ENCODE measurements at places on chromosomes 7 and 10.

DNA sequence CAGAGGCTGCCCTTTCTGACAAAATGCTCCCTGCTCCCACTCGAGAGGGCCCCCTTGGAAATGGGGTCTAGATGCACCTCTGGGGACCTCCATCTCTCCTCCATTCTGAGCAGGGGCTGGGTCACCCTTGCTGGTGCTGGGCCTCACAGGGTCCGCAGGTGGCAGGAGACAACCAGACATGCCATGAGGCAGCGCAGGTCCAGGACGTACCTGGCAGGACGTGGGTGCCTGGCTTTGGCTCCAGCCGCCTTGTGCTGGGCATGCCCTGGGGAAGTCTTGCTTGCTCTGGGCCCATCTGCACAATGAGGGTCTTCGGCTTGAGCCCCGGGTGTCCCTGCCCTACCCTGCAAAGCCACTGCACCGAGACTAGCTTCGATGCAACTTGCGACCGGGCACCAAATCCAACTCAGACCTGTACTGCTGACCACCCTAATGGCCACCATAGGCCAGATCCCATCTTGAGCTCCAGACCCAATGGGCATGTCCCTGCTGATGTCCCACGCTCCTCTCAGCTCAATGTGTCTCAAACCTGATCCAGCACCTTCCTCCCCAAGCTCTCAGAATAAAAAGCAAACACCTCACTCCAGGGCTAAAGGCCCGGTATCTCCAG lies 107.0 kb downstream of the FAM53B start:
- no peak for DNase-seq

DNA sequence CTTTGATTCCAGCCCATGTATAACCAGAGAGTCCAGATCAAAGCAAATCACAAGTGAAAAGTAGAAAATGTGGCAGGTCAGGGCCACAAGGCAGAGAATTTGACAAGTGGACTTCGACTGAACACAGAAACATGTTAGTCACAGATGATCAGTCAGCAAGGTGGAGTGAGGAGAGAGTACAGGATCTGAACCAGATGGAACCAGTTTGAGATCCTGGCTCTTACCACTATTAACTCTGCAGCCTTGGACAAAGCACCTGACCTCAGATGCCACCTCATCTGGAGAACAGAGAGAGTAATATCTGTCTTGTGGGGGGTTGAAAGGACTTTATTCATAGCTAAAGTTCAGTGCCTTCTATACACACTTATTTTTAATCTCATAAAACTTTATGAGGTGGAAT lies 4.4 kb downstream of the MRLN start:
- no peak for DNase-seq

DNA sequence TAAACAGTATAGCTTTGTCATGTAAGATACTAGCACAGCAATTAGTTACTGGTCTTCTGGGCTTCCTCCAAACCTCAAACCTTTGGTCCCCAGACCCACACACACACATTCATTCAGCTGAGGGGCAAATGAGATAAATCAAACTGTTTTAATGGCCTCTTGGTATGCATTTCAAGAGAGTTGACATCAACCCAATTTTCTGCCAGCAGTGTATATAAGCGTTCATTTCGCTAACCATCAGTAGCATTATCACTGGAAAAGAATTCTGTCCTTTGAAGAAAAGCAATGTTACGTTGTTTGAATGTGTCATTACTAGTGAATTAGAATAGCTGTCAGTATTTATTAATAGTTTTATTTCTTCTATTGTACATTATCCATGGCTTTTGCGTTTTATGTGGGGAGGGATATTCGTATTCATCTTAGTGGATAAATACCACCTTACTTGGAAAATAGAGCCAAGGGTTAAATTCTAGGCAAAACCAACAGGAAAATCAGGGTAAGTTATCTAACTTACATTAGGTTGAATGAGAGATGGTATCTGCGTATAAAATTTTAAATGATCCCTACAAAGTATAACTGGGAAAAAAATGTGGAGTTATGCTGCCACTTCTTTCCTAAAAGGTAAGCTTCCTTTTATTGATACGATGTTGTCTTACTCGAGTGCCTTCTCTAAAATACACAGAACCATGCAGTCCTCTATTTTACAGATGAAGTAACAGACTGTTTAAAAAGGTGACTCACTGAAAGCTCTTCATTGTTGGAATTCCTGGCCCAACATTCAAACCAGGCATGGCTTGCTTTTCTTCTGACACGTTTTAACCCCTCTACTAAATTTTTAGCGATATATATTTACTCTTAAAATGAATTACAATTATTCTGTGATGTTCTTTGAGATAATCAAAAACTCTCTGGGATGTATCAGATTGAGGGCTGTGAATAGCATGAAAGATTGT lies 2.0 kb upstream of the ZMYND11 start:
- DNase-seq: peak; percentile 88

- no peak for DNase-seq
Measured at GRCh38 chr10:112802411-112803022, 147.5 kb upstream of the TCF7L2 start.

DNA sequence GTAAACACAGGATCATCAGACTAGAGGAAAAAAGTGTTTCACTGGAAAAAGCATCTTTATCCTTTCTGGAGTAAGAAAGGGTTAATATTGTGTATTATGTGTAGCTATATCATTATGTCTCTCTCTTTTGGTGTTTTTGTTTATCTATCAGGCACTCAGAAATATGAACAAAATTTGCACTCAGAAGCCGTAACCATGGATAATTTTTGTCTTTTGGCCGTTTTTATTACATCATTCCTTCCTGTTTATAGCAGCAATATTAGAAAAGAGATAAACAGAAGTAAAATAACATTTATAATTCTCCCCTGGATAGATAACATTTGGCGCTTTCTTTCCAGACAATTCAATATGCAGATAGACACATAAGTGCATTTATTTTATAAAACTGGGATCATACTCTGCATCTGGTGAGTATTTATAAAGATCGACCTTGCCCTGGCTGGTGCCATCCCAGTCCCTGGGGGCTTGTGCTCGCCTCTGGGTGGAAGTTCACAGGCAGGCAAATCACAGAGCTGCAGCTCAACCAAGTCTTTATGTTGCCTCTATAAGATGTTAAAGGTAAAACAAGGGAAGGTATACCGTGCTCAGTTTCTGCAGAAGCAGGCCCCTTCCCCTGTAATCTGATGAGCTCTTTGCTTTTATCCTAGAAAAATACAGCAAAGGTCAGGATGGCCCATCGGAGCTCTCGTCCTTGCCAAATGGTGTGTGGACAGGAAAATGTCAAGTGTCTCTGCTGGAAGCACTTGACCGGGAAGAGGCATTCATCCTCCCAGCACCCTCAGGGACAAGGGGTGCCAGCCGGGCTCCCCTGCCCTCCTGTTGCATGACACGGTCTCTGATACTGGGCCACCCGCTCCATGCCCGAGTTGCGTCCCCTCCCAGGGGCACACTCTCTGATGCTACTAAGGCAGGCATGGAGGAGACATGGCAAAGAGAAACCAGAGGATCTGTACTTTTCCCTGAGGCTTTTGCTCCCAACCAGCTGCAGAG lies 43.9 kb downstream of the PYROXD2 start:
- no peak for DNase-seq

- DNase-seq: no peak
Measured at GRCh38 chr10:36493516-36493880, 631.9 kb upstream of the ANKRD30A start.

- DNase-seq: peak; percentile 9
Measured at GRCh38 chr10:130686689-130687300, 550.6 kb downstream of the GLRX3 start.

GRCh38 chr10:6999232-6999925 lies 411.5 kb downstream of the SFMBT2 start:
- no peak for DNase-seq

GRCh38 chr10:22690158-22690557 lies 24.2 kb downstream of the PIP4K2A start:
- DNase-seq: no peak

GRCh38 chr10:86786368-86786767 lies 29.9 kb downstream of the BMPR1A start:
- DNase-seq: no peak

Measured in ACHN (cell line).